ENCODE measurements at places on chromosomes 6 and 20. TPM values are rescaled to one million over a fixed set of nuclear protein-coding genes. Genes with fewer than 3 reads are reported as not detected.

The UNC93A gene
- total RNA-seq, result not detected

The STMND1 gene
- not detected for total RNA-seq

The PROKR2 gene
- total RNA-seq, result not detected

The NMBR gene
- total RNA-seq, result 0.09 TPM

The TNXB gene
- 108 TPM for total RNA-seq

The ZFP64 gene
- 11.5 TPM for total RNA-seq

The WFDC5 gene
- total RNA-seq, result not detected

The PKIB gene
- total RNA-seq, result 1.6 TPM

The LY6G5C gene
- total RNA-seq, result 0.80 TPM

The RFX6 gene
- not detected for total RNA-seq

The CAP2 gene
- total RNA-seq, result 56.3 TPM

The HCRTR2 gene
- total RNA-seq, result not detected

The PSMB8 gene
- 16.4 TPM for total RNA-seq

Measured in muscle of leg (tissue), 16 donors.